ENCODE measurements at places on chromosomes 4 and X.

GRCh38 chr4:111959222-111959621 lies 186.0 kb upstream of the FAM241A start:
- no peak for DNase-seq

- DNase-seq: no peak
Measured at GRCh38 chr4:45294464-45294863, 568.1 kb upstream of the GNPDA2 start.

DNA sequence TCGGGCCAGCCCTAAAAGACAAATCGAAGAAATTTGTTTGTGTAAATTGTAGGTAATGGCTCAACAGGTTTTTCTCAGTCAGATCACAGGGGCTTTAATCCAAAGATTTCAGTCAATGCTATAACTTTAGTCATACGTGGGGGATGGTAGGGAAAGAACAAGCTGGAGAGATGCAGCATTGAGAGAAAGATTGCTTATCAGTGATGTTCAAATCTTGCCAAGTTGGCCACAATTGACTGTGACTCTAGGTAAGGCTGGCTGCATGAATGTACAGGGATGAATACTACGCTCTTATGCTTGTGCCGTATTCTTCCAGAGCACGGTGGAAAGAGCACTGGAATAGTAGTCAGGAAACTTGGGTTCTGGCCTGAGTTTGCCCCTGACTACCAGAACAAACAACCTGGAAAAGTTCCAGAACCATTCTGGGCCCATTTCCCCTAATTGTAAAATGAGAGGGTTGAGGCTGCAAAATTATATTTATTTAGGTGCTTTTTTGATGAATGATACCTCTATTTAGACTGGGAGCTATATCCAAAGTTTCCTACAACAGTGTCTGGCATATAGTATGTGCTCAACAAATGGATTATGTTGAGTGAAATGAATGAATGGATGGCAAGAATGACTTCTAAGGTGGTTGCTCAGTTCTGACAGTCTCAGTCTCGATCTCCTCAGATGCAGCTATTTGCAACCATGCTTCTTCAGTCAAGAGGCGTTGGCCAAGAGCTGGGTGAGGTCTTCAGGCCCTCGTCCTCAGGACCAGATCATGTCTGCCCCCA lies 44.4 kb downstream of the TSC22D3 start:
- DNase-seq: no peak

GRCh38 chr4:4374388-4375098 lies 12.4 kb upstream of the NSG1 start:
- no peak for DNase-seq

DNA sequence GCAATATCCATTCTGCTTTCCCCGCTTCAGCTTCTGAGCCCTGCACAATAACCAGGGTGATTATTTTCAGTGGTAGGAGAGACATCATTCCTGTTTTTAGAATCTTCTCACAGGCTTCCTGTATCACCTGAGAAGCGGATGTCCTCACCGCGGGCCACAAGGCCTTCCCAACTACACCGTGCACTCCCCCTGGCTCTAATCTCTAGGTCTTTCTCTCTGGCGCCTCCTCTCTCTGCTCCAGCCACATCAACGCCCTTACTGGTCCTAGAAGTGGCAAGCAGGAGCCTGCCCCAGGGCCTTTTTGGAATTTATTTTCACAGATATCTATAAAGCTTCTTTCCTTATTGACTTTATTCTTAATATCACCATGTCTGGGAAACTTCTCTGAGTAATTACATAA lies 675.2 kb upstream of the FRG1 start:
- no peak for DNase-seq

GRCh38 chr4:74800310-74800709 lies 6.0 kb upstream of the BTC start:
- no peak for DNase-seq

DNA sequence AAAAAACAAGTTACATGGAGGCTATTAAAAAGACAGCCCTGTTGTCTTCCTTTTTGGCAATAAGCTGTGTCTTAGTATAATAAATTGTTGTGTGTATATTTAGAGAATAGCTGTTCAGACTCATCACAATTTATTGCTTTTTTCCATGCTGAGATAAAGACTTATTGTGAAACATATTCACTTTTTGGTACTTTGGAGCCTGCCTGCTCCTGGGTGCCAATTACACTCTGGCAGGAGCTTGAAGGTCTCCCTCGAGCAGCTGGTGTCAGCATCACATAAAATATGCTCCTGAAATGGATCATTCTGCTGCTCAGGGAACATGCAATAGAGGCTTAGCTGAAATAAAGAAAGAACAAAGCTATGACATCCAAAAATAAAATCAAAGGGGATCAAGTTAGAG lies 211.6 kb upstream of the DKK2 start:
- DNase-seq: no peak

- no peak for DNase-seq
Measured at GRCh38 chrX:38103857-38104812, 97.8 kb downstream of the SYTL5 start.

DNA sequence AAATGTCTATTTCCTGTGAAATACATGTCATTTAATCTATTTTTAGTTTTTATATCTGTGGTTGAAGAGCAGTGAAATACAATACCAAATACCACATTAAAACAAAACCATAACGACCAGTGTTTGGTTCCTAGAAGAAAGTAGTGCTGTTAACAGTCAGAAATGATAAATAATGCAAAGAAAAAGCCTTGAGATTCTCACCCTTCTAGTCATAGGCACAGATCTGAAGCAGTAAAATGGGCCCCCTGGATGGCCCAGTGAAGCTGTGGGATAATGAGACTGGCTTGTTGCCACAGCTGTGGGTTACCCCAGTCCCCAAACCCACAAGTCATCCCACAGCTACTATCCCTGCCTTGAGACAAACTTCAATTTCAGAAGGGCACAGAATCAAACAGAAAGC lies 137.3 kb upstream of the RPL34 start:
- DNase-seq: no peak

- no peak for DNase-seq
Measured at GRCh38 chr4:125198916-125199315, 115.8 kb upstream of the FAT4 start.

- no peak for DNase-seq
Measured at GRCh38 chr4:184769141-184769765, 35.4 kb upstream of the CENPU start.

- DNase-seq: no peak
Measured at GRCh38 chrX:16882169-16882568, 12.0 kb upstream of the RBBP7 start.

GRCh38 chrX:67684136-67684535 lies 140.3 kb downstream of the AR start:
- no peak for DNase-seq

- no peak for DNase-seq
Measured at GRCh38 chrX:9587642-9588041, 122.8 kb downstream of the TBL1X start.

GRCh38 chr4:88826771-88827170 lies 129.1 kb upstream of the NAP1L5 start:
- DNase-seq: no peak

- DNase-seq: no peak
Measured at GRCh38 chrX:107721318-107721717, 54.3 kb downstream of the TSC22D3 start.

GRCh38 chr4:182454440-182455013 lies 211.3 kb downstream of the TENM3 start:
- DNase-seq: no peak

- no peak for DNase-seq
Measured at GRCh38 chr4:86587381-86588140, 6.6 kb upstream of the PTPN13 start.

GRCh38 chr4:11470438-11471045 lies 41.8 kb upstream of the HS3ST1 start:
- DNase-seq: no peak

GRCh38 chr4:173547889-173548288 lies 17.9 kb upstream of the HAND2 start:
- no peak for DNase-seq

DNA sequence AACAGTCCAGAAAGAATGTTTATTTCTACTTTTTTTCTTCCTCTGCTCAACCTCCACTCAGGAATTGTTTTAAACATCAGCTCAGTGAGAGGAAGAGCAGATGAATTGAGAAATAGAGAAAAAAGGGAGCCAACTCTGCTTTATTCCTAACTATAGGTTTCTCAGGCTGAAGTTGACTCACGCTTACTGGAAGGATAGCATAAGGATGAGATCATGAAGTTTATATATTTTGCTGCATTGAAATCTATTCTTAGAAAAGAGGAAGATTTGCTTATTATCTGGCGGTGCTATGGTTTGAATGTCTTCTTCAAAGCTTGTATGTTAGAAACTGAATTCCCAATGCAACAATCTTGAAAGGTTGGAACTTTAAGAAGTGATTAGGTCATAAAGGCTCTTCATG lies 1673.4 kb upstream of the PCDH7 start:
- no peak for DNase-seq

DNA sequence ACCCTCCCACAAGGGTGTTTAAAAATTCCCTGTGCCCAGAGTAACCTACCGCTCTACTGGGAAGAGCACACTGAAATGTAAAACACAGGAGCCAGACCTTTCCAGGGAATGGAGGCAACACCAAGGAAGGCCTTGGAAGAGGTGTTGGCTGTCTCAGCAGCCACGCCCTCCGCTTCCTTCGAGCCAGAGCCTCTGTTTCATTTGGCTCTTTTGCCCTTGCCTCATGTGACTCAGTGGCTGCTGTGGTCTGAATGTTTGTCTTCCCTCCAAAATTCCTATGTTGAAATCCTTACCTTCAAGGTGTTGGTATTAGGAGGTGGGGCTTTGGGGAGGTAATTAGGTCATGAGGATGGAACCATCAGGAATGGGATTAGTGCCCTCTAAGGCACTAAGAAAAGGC lies 11.3 kb downstream of the SCD5 start:
- DNase-seq: no peak

Measured in stimulated activated CD4-positive, alpha-beta T cell treated with anti-CD3 and anti-CD28 coated beads, TNF-alpha, amount 100 ng/mL, for 48 hours (primary cell).